ENCODE measurements at places on chromosomes 5 and 9. TPM values are rescaled to one million over a fixed set of nuclear protein-coding genes. Genes with fewer than 3 reads are reported as not detected.

DNA sequence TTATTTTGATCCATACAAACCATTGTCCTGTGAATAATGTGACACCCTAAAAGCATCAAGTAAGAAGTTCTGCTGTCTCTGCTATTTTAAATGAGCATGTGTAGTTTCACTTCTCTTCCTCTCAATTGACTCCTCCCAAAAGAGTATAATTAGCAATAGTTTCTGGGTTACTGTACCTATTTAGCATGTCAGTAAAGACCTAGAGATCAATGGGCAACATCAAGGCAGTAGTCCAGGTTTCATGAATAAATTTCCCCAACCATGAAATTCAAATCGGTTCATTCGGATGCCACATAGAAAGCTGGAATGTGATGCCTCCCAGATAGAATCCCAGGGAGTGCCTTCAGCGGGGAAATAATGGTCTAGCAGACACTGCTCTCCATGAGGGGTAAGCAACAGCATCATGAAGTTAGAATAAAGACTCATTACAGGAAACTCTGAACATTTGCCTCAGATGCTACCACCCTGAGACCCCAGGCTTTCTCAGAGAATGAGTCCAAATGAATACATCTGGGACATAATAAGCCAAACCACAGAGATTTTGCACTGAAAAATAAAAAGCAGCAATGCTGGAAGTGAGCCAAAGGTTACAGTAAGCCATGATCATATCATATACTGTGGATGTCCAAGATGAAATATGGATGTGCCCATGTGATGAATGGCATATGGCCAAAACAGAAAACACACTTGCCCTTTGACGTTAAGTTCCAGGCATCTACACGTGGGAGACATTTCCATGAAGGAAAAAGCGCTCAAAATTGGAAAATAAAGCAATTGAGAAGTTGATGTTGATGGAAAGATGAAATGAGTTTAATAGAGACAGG, 1107.0 kb upstream of the SEMA6A start:
- no peak for DNase-seq

DNA sequence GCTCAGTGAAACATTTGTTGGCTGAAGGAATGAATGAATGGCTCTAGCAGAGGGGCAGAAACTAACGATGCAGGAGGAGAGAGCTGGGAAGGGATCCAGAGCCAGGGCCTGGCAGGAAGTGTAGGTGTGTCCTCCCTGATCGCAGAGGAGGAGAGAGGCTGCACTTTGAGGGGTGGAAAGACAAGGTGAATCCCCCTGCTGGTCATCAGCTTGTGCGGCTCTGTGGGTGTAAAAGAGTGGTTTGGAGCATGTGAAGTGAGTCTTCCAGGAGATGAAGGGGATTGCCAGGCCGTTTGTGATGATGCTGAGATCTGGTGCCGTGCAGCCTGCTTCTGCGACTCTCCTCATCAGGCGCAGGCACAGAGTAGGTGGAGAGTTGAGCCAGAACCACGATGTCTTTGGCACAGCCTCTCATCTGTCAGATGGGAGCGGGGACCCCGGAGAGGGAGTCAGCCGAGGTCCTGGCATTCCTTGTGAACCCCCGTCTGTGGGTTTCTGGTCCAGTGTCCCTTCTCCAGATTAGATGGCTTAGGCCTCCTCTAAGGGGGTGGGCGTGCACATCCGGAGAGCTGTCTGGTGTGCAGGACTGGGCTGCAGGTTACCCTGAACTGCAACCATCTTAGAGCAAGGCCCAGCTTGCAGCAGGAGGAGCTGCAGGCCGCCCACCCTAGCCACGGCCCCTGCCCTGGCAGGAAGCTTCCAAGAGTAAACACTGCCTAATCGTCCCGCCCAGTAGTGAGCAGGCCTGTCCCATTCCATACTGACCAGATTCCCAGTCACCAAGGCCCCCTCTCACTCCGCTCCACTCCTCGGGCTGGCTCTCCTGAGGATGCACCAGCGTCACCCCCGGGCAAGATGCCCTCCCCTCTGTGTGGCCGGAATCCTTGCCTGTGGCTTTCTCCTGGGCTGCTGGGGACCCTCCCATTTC, at the start of gene ADAMTS13:
Gene ADAMTS13 (plus strand): TSS at position 753 of the 928 bp plus-strand sequence. CDS start 77 bp downstream, at position 830.
- no peak for DNase-seq

DNA sequence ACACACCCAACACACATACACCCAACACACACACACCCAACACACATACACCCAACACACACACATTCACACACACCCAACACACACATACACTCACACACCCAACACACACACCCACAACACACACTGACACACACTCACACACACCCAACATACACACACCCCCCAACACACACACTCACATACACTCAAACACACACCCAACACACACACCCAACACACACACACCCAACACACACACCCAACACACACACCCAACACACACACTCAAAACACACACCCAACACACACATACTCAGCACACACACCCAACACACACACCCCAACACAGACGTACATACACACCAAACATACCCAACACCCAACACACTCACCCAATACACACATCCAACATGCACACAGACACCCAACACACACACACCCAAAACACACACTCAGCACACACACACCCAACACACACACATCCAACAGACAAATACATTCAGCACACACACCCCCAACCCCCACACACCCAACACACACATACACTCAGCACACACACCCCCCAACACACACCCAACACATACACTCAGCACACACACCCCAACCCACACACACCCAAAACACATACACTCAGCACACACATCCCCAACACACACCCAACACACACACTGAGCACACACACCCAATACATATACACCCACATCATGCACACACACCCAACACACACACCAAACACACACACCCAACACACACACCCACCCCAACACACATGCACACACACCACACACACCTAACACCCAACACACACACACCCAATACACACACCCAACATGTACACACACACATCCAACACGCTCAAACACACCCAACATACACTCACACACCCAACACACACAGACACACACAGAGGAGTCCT, 479.5 kb upstream of the DAP start:
- DNase-seq: no peak

GRCh38 chr5:174818430-174818829, 94.0 kb downstream of the MSX2 start:
- no peak for DNase-seq

GRCh38 chr5:133691448-133691847, 79.1 kb upstream of the FSTL4 start:
- no peak for DNase-seq

SMIM33 gene
- not detected for total RNA-seq

AK3 gene
- total RNA-seq: 61.0 TPM

SCGB3A2 gene
- total RNA-seq: not detected

GRCh38 chr9:104944871-104945270, 16.9 kb upstream of the ABCA1 start:
- no peak for DNase-seq

DNA sequence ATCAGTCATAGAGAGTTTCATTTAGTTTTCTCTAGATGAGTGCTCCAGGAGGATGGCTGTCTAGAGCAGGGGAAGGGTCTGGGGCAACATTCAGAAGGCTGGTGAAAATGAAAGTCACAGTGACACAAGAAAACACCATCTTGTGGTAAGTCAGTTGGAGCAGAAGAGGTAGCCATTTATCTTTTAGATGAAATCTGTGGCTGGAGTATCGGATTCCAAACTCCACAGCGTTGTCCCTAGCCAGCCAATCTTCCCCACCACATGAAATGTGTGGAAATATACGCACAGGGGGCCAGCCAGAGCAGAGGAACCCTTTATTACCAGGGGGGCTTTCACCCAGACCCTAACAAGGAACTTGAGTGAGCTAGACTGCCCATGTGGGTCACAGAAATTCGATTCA, 15.9 kb upstream of the TNFAIP8 start:
- DNase-seq: no peak
